ENCODE measurements at places on chromosomes 6 and 20.

DNA sequence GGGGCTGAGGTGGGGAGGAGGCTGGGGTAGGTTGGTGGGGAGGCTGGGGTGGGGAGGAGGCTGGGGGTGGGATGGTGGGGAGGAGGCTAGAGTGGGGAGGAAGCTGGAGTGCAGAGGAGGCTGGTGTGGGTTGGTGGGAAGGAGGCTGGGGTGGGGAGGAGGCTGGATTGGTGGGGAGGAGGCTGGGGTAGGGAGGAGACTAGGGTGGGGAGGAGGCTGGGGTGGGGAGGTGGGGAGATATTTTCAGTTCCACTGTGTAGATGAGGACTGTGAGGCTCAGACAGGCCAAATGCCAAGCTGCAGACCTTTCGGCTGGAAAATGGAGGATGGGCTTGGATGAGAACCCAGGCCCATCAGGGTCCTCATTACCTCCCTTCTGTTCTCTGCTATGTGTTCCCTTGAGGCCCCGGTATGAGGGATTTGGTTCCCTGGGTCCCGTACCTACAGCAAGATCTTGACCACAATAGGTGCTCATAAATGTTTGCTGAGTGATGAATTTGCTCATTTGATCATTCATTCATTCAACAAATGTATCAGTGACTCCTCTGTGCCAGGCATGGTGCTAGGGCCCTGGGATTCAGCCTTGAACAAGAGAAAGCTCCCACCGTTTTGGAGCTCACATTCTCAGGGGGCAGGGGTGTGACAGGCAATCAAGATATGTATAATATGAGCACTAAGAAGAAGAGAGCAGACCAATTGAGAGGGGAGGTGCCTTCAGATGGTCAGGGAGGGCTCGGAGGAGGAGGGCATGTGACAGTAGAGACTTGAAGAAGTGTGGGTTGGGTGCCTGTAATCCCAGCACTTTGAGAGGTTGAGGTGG lies 36.1 kb upstream of the NOL4L start:
- DNase-seq = no peak

DNA sequence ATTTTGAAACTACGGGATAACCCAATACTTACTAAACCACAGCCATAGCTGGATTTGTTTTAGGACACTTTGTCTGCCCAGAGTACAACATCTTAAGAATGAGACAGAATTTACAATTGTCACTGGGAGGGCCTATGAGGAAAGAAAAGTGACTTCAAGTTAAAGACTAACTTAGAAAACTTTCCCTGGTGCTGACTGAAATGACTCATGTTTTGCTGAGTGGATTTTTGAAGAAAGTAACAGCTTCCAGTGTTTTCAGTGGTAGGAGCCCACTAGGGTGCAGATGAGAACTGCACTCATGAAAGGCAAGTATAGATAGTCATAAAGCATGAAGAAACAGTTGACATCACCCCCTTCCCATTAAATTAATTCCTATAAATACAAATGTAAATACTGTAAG lies 988.2 kb upstream of the MAP3K7 start:
- DNase-seq = no peak

GRCh38 chr6:116217069-116217468 lies 36.8 kb downstream of the TSPYL4 start:
- DNase-seq = peak; percentile 16

GRCh38 chr20:38260378-38261053 lies at the start of gene KIAA1755:
KIAA1755 (minus strand) TSS chr20:38260735; CDS start chr20:38260500, 235 bp downstream.
- peak; percentile 84 for DNase-seq

- no peak for DNase-seq
Observed at GRCh38 chr6:17354700-17355403, 38.5 kb upstream of the CAP2 start.

- no peak for DNase-seq
Observed at GRCh38 chr6:129267028-129267427, 384.1 kb downstream of the LAMA2 start.

GRCh38 chr6:127202676-127203075 lies 64.0 kb upstream of the RNF146 start:
- DNase-seq = no peak

- no peak for DNase-seq
Observed at GRCh38 chr6:903761-904160, 210.8 kb upstream of the EXOC2 start.

GRCh38 chr20:10509376-10509775 lies 74.3 kb downstream of the SLX4IP start:
- DNase-seq = no peak

DNA sequence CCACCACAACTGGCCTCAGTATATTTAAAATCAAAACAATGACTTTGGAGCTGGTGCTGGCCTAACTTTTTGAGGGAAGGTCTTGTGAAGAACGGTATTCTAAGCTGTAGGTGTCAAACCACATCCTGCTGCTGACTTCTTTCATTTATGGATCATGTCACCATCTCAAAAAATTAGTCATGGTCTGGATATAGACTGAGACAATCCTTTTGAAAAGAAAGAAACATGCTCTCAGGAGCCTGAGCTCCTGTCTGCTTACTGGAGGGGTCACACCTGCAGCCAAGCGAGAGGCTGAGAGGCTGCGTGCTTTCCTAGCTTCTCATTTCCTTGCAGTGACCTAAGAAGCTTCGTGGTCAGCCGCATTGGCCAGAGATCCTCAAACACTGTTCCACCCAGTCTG lies 55.2 kb downstream of the TIAM2 start:
- DNase-seq = no peak

GRCh38 chr6:7156643-7157278 lies 49.0 kb downstream of the RREB1 start:
- DNase-seq = no peak

- no peak for DNase-seq
Observed at GRCh38 chr20:63441136-63442099, 31.0 kb downstream of the KCNQ2 start.

DNA sequence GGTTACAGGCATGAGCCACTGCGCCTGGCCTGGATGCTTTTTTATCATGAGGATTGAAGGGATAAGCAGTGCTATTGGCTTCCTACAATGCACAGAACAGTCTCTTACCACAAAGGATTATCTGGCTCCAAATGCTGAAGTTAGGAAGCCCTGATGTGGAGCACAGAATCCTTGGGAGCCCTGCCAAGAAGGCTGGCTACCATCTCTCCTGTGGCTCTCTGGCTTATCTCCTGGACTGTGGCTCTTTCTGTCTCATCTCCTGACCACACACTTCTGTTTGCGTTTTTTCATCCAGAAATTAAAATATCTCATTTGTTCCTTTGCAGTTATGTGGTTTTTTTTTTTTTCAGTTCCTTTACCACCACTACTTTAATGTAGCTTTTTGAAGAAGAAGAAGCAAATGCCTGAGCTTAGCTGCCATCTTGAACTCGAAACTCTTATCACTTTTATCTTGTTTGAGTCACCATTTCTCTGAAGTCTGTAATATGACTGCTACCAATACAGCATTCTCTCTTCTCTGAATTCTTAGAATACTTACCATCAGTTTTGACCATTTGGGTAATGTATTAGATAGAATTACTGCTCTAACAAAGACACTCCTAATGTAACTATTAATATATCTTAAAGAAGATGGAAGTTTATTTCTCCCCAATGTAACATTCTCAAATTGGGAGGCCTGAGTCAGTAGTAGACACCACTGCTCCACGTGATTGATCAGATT lies 1044.7 kb downstream of the KIF16B start:
- no peak for DNase-seq

- peak; percentile 34 for DNase-seq
Observed at GRCh38 chr6:24126586-24127192, 674 bp downstream of the NRSN1 start.

GRCh38 chr20:23106271-23106851 lies 20.2 kb upstream of the CD93 start:
- no peak for DNase-seq

DNA sequence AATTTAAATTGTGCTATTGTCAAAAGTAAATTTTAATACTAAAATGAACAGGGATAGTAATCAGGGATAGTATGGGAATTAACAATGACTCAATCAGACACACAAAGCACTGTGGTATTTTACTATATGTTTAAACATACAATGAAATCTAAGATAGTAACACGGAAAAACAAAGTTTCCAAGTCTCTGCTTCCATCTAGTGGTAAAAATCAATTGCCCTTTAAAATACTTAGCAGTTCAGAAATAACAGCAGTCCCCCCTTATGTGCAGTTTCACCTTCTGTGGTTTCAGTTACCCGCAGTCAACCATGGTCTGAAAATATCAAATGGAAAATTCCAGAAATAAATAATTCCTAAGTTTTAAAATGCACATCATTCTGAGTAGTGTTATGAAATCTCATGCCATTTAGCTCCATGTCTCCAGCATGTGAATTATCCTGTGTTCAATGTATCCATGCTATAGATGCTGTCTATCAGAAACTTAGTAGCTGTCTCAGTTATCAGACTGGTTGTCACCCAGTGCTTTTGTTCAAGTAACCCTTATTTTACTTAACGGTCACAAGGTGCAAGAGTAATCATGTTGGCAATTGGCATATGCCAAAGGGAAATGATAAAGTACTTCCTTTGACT lies 58.5 kb downstream of the AHI1 start:
- no peak for DNase-seq

DNA sequence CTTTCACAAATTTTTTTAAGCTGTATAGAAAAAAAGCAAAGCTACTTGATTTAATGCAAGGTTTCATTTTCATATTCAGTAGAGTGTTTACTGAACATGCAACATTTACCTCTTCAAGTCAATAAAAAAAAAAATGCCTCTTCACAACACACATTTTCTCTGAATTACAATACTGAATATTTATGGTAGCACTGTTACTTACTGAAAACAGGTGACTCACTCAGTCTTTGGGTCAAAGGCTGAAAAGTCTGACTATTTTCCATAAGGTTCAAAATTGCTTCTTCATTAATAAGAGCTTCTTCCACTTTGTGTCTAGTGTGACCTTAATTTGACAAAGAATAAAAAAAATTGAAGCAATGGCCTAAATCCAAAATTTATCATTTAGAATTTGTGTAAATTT lies 101.9 kb downstream of the REV3L start:
- no peak for DNase-seq

DNA sequence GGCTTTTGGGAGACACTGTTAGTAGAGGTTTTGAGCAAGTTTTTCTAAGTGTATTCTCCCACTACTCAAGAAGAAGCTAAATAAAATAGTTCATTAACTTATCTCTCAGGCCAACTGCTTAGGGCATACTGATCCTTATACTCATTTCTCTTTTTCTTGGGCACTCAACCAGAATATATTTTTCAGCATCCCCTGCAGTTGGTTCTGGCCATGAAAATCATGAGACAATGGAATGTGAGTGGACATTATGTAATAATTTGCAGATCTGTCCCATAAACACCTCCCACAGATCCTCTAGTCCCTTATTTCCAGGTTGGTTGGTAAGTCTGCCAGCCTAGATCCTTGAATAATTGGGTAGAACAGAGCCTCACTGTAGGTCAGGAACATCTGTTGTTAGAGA lies 136.7 kb downstream of the AIG1 start:
- DNase-seq = no peak

DNA sequence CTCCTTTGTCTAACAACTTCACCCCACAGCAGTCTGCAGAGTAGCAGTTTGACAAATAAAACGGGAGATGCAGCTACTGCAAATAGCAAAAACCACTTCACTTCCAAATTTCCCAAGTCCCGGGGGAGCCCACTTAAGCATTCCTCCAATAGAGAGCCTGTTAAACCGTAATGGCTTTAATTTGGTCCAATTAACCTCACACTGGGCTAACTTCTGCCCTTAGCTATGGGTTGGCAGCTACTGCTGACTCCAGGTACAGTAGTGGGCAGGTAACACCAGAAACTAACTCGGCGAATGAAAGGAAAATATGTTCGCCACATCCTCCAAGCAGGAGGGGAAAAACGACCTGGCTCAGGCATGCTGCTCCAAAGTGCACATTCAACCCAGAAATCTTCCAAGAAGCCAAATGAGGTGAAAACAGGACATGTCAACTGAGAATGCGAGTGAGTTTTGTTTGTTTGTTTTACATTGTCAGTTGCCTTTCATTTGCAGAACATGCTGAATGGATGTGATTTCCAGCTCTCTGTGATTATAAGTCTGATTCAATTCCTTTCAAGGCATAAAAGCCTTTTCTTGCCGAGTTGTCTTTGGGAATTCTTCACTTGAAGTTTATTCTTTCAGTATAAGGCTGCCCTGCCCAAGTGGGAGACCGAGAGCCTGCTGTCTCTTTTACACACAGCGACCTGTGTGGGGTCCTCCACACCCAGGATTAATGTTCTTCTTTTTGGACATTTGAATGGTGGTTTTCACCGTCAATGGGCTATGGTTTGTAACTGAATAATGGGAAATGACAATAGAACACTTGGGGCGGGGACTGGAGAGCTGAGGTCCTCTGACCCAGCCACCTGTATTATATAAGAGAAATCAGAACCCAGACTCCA lies 117.3 kb upstream of the ARMC2 start:
- DNase-seq = no peak

DNA sequence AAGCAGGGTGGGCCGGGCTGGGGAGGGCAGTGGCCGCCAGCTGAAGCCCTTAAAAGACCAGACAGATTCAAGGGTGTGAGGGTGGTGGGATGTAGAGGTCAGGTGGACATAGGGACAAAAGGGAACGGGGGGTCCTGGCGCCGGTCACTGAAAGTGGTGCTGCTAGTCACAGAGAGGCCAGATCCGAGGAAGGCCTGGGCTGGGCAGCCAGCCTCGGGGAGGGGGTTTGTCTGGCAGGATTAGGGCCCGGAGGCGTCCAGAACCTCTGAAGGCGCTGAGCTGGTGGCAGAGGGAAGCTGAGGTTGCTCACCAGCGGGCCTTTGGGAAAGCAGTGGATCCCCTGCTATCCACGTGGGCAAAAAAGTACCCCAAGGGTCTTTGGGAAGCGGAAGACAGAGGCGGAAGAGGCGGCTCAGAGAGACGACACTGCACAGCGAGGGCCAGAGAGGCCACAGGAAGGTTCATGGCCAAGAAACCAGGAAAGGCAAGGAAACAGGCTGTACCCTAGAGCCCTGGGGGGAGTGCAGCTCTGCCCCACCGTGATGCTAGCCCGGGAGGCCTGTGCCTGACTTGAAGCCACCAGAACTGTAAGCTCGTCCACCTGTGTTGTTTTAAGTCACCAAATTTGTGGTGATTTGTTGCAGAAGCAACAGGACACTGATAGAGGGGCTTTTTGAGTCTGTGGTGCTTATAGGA lies 106.0 kb downstream of the TMEM242 start:
- DNase-seq = no peak

DNA sequence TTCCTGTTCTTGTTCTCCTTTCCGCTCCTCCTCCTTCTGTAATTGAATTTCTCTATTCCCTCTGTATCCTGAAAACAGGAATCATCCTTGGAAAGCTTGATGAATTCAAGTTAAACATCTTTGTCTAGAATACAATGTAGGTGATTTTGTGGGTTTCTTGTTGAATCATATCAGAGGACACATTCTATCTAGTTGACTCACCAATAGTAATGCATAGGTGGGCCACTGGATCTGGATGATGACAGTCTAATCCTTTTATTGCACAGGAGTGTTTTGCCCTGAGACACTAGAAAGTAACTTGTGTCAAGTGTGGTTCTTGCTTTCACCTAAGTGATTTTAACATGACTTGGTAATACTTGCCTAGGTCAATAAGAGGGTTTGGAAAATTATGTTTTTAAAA lies 164.3 kb downstream of the RFPL4B start:
- DNase-seq = no peak

DNA sequence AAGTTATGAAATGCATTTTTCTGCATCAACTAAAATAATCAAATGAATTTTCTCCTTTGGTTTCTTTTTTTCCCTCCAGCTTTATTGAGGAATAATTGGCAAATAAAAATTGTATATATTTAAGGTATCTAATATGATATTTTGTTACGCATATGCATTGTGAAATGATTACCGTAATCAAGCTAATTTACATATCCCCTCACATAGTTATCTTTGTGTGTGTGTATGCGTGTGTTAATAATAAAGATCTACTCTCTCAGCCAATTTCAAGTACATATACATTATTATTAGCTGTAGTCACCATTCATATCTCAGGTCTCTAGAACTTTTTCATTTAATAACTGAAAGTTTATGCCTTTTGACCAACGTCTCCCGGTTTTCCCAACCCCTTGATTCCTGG lies 61.1 kb downstream of the SYCP2L start:
- DNase-seq = no peak
